ENCODE measurements at places on chromosomes 1 and 21. TPM values are rescaled to one million over a fixed set of nuclear protein-coding genes. Genes with fewer than 3 reads are reported as not detected.

DNA sequence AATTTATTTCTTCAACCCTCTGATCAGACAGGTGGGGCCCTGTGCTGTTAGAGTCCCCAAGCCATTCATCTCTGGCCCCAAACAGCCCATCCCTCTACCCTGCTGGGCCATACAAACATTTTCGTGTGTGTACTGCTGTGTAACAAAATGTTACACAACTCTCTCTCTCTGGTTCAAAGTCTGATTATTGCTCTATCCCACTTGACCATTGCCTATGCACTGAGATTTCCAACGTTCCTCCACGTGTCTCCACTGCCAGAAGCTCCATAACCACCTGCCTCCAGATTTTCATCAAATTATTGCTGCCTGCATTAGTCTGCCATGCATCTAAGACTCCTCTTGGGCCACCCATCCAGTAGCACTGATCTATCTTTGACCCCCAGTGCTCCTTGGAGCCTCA, 104.8 kb downstream of the ELAVL4 start:
- DNase-seq, result no peak

The KCNC4 gene
- 4.4 TPM for total RNA-seq

The TFAP2E gene
- not detected for total RNA-seq

The SELENBP1 gene
- total RNA-seq, result 10.2 TPM

- no peak for DNase-seq
Measured at GRCh38 chr1:27397749-27398148, 5.3 kb downstream of the GPR3 start.

The PCNX2 gene
- total RNA-seq, result 1.8 TPM

- DNase-seq, result no peak
Measured at GRCh38 chr1:206666031-206666561, 18.6 kb upstream of the MAPKAPK2 start.

The SLC1A7 gene
- not detected for total RNA-seq

GRCh38 chr1:7561331-7561921, 209.7 kb upstream of the VAMP3 start:
- DNase-seq, result peak; percentile 23

The DIO1 gene
- not detected for total RNA-seq

GRCh38 chr1:61585714-61586113, 139.2 kb downstream of the TM2D1 start:
- DNase-seq, result peak; percentile 87

DNA sequence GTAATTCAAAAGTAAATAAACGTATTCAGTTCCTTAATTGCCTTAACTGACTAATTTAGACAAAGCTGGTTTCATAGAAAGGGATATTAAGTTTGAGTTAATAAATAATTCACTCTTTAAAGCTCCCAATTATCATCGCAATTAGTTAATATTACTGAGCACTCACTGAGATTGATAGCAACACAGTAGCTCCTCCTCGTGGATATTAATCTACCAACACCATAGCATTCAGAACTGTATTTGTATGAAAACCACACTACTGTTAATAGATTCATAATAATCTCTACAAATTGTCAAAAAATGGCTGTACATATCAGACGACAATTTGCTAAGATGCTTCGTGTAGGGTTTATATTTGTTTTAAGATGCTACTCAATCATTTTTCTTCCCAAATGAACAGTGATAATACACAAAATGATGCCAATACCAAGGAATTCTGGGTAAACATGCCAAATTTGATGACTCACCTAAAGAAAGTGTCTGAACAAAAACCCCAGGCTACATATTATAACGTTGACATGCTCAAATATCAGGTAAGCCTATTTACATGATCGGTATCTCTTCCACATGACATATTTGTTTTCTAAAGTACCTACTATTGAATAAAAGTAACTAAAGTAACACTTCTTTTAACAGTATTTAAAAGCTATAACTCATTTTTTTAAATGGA, 18.8 kb upstream of the DYNLT5 start:
- DNase-seq, result no peak

The RGL1 gene
- total RNA-seq, result 4.9 TPM

DNA sequence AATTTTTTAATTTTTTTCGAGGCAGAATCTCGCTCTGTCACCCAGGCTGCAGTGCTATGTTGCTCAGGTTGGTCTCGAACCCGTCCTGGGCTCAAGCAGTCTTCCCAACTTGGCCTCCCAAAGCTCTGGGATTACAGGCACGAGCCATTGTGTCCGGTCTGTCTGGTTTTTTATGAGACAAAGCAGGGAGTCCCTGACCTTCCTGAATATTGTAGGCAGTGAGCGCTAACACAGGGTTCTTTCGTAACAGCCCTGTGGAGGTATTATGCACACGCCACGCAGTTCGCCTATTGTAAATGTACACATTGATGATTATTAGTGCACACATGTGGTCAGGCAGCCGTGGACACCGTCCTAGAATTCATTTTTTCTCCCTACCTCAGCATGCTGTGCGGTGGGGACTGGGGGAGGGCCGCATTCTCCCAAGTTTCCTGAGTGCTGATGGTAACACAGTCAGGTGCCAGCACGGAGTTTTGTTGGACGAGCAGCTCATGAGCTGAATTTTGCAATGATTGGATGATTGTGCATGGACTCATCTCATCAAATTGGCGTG, 19.6 kb downstream of the SPSB1 start:
- no peak for DNase-seq

The UBXN10 gene
- not detected for total RNA-seq

GRCh38 chr1:203553496-203553895, 59.5 kb downstream of the OPTC start:
- no peak for DNase-seq

The ZDHHC18 gene
- total RNA-seq, result 3.5 TPM

DNA sequence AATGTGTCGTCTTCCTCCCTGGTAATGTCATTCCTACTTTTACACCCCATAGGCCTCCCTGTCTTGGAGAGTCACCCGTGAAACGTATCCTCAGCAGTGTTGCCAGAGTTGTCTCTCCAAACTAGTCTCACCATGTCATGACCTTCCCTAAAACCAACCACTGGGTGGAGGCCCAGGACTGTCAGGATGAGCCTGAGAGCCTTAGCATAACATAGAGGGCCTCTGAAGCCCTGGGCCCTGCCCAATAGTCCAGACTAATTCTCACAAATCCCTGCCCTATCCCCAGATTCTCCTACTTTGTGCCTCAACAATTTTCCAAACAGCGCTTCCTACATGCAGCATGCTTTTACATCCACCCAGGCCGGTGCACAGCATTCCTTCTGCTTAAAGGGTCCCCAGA, 29.3 kb upstream of the HSD3B1 start:
- DNase-seq, result no peak

DNA sequence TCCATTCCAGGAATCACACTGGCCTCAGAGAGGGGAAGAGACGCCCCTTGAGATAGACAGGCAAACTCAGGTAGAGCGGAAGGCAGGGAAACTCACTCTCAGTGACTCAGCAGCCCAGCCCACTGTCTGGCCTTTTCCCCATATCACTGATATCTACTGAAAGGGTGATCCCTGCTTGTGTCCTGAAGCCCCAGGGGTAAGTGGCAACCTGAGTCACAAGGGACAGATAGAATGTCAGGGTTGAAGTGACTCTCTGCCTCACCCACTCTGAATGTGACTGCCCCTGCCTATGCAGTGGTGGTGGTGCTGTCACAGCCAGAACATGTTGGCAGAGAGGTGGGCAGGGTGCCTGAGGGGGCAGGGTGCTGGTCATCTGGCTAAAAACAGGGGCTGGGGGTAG, 157.5 kb upstream of the FGGY start:
- DNase-seq, result peak; percentile 23

The LCE6A gene
- not detected for total RNA-seq

The SPATA21 gene
- not detected for total RNA-seq
